ENCODE measurements at places on chromosomes 12 and 14. TPM values are rescaled to one million over a fixed set of nuclear protein-coding genes. Genes with fewer than 3 reads are reported as not detected.
A peak's percentile ranks its signal among the peaks of the same experiment; 100 is the strongest.

GRCh38 chr14:59428581-59429012 lies 36.6 kb downstream of the GPR135 start:
- no peaks in the 10 kb centered on the region for H3K4me1 ChIP-seq
- no peak for DNase-seq
- no peak overlapping the region for H3K27ac ChIP-seq
- peaks cover 5% of the 10 kb centered on the region for H3K27me3 ChIP-seq
- H3K4me3 ChIP-seq: no peak overlapping the region

The NRL gene
- total RNA-seq: 1.7 TPM

The MMAB gene
- total RNA-seq: 43.8 TPM

- H3K27me3 ChIP-seq: no peaks in the 10 kb centered on the region
- H3K4me3 ChIP-seq: no peak overlapping the region
- H3K36me3 ChIP-seq: no peaks in the 10 kb centered on the region
- H3K27ac ChIP-seq: no peak overlapping the region
Observed at GRCh38 chr14:68401855-68402254, 391.0 kb downstream of the ZFP36L1 start.

The SLC17A8 gene
- not detected for total RNA-seq

DNA sequence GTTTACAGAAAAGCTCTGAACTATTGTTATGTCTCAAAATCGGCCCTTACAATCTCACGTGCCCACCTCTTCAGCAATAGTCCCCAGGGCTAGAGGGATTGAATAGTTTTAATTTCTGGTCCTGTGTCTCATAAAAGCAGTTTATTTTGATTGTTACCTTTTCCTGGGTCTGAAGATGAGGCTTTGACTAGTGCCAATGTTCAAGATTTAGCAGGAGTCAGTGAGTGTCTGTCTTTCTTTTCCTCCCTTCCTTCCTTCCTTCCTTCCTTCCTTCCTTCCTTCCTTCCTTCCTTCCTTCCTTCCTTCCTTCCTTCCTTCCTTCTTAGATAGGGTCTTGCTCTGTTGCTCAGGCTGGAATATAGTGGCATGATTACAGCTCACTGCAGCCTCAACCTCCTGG lies 24.7 kb upstream of the SOCS2 start:
- no peak overlapping the region for H3K4me3 ChIP-seq
- no peak for DNase-seq
- no peak overlapping the region for H3K27ac ChIP-seq
- H3K36me3 ChIP-seq: peaks cover 6% of the 10 kb centered on the region
- no peaks in the 10 kb centered on the region for H3K4me1 ChIP-seq
- no peaks in the 10 kb centered on the region for H3K27me3 ChIP-seq

- no peak overlapping the region for H3K4me3 ChIP-seq
- no peaks in the 10 kb centered on the region for H3K36me3 ChIP-seq
Observed at GRCh38 chr12:113649256-113649830, 177.7 kb upstream of the LHX5 start.

The SLC2A14 gene
- total RNA-seq: 9.8 TPM

The OGFOD2 gene
- 26.8 TPM for total RNA-seq

DNA sequence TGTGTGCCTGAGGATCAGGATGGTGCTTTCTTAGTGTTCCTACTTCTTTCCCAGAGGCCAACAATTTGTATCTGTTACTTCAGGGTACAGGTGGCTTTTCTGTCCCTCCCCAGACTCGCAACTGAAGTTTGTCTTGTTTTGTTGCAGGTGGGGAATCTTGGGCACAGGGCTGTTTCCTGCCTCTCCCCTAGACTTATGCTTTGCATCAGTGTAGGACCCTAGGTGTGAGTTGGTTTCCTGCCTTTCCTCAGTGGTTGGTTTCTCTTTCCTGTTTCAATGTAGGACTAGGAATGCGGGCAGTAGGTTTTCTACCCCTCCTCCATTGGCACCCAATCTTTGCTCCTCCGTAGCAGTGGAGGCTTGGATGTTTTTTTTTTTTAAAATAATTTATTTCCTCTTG lies 87.0 kb downstream of the TRMT5 start:
- DNase-seq: no peak
- peaks cover 1% of the 10 kb centered on the region for H3K36me3 ChIP-seq

The CCND2 gene
- total RNA-seq: 497 TPM

DNA sequence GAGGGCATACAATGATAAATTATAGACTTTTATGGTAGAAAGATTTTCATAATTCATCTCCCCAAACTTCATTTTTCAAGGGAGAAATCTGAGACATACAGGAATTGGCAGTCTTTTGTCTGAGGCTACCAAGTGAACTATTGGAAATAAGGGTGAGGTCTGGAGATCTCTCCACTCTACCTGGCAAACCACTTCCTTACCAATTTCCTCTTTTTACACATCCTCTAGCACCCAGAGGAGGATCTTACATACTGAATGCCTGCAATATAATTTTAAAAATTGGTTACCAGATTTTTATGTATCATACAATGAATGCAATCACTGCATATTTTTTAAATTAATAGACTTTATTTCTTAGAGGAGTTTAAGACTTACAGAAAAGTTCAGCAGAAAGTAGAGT lies 6.6 kb downstream of the PDE6H start:
- H3K27ac ChIP-seq: no peak overlapping the region
- DNase-seq: no peak

The KLRC1 gene
- not detected for total RNA-seq

DNA sequence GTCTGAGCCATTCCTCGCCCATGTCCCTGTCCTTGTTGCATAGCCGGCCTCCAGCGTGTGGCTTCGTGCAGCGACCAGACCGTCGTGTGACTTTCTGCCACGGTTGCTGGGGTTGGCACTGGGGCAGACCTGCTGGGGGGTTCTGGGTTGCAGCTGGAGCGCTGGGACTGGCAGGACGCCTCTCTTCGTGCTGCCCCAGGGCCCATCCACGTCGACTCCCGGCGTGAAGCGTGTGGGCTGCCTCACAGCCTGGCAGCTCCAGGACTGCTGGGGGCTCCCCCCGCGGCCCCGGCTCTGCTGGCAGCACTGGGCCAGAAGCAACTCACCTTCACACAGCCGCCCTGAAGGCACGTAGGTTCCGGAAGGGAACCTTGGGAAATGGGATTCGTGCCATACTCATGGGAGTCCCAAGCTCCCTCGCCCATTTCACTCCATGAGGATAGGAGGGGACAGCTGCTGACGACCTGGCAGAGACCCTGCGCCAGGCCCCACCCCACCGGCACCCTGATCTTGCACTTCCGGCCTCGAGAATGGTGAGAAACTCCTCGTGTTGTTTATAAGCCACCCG lies 51.9 kb downstream of the GALNT9 start:
- peaks cover 2% of the 10 kb centered on the region for H3K4me1 ChIP-seq
- H3K4me3 ChIP-seq: no peak overlapping the region
- peaks cover 10% of the 10 kb centered on the region for H3K27me3 ChIP-seq
- no peak for DNase-seq

DNA sequence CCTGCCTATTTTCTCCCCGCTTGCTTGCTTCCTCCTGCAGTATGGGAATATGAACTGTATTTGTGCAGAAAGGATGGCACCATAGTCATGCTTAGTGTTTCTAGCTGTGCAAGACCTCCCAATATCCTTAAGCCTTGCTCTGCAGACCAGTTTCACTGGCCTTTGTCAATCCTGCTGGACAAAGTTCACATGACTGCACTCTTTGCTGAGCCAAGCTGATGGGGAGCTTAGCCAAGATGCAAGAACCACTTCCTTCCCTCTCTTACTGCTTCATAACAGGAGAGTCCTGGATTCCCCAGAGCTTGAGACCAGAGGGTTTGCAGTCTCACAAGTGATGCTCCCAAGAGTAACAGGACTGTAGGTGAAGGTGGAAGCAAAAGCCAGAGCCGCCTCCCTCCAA lies 3.8 kb downstream of the ASIC1 start:
- peaks cover 19% of the 10 kb centered on the region for H3K27me3 ChIP-seq
- DNase-seq: no peak
- no peaks in the 10 kb centered on the region for H3K36me3 ChIP-seq

DNA sequence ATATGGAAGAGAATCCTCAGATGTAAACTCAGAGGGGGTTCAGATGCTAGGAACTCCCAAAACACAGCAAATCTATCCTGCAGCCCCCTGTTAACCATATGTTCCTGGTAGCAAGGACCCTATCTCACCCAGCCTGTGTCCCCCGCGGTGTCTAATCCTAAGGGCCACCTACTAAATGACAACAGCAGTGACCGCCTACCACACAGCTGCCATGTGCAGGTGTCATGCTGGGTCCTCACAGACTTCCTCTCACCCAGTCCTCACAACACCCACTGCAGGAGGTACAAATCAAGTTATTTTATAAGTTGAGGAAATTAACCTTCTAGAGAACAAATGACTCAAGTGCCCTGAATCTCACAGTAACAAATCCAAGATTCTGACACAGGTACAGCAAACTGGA lies 73.9 kb downstream of the ITPK1 start:
- no peak for DNase-seq
- H3K4me3 ChIP-seq: no peak overlapping the region
- H3K36me3 ChIP-seq: no peaks in the 10 kb centered on the region

DNA sequence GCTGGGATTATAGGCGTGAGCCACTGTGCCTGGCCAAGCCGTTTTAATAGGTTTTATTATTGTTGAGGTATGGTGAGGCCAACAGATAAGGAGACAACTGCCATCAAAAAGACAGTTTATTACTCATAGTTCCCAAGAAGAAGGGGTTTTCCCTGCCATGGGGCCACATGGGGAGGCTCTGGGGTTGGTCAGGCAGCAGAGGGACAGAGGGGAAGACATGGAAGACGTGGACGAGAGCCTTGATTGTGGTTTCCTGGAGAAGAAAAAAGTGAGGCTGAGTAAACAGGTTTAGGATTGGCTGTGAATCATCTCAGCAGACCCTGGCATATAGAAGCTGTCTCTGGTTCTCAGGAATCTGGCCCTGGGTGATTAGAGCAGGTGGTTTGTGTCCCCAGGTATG lies 69.9 kb downstream of the FOXN4 start:
- H3K27ac ChIP-seq: no peak overlapping the region
- no peak overlapping the region for H3K4me3 ChIP-seq
- no peak for DNase-seq
- no peaks in the 10 kb centered on the region for H3K27me3 ChIP-seq
- peaks cover 11% of the 10 kb centered on the region for H3K36me3 ChIP-seq
- H3K4me1 ChIP-seq: no peaks in the 10 kb centered on the region

The PAPLN gene
- 1.0 TPM for total RNA-seq

DNA sequence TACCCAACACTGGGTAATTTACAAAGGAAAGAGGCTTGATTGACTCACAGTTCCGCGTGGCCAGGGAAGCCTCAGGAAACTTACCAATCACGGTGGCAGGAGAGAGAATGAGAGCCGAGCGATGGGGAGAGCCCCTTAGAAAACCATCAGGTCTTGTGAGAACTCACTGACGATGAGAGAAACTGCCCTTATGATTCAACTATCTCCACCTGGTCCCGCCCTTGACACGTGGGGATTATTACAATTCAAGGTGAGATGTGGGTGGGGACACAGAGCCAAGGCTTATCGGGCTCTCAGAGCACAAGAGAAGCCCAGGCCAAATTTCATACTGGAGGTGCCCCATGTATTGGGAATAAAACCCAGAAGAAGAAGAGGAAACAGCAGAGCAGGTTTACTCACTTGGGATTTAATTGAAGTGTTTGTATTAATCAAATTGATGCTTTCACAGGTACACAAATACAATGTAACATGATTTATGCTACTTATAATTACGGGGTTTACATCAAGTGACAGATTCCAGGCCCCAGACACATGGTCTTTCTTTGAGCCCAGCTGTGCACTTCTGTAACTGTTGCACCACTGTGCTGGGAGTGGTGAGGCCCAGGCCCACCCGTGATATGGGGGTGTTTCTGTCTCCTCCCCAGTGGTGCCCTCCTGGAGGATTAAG lies 8.2 kb upstream of the CCDC85C start:
- H3K27me3 ChIP-seq: peaks cover 15% of the 10 kb centered on the region
- DNase-seq: peak; percentile 29
- H3K4me3 ChIP-seq: no peak overlapping the region
- no peaks in the 10 kb centered on the region for H3K36me3 ChIP-seq
- no peak overlapping the region for H3K27ac ChIP-seq
- peaks cover 4% of the 10 kb centered on the region for H3K4me1 ChIP-seq

- H3K4me1 ChIP-seq: no peaks in the 10 kb centered on the region
- H3K36me3 ChIP-seq: no peaks in the 10 kb centered on the region
- H3K27ac ChIP-seq: no peak overlapping the region
- no peak for DNase-seq
- no peaks in the 10 kb centered on the region for H3K27me3 ChIP-seq
Observed at GRCh38 chr14:97166497-97166896, 369.3 kb downstream of the VRK1 start.

The OR6C68 gene
- not detected for total RNA-seq

- H3K27me3 ChIP-seq: peaks cover 8% of the 10 kb centered on the region
- DNase-seq: peak; percentile 51
- peak within 1 kb of the TSS; percentile 83 for H3K4me3 ChIP-seq
- no peaks in the 10 kb centered on the region for H3K36me3 ChIP-seq
- H3K27ac ChIP-seq: no peak within 1 kb of the TSS
- peaks cover 20% of the 10 kb centered on the region for H3K4me1 ChIP-seq
Observed at GRCh38 chr12:51270067-51270950, at the start of gene SMAGP. Gene SMAGP, minus strand, starts transcription at chr12:51270415. Its CDS starts 1,137 bp downstream, at chr12:51269278.

DNA sequence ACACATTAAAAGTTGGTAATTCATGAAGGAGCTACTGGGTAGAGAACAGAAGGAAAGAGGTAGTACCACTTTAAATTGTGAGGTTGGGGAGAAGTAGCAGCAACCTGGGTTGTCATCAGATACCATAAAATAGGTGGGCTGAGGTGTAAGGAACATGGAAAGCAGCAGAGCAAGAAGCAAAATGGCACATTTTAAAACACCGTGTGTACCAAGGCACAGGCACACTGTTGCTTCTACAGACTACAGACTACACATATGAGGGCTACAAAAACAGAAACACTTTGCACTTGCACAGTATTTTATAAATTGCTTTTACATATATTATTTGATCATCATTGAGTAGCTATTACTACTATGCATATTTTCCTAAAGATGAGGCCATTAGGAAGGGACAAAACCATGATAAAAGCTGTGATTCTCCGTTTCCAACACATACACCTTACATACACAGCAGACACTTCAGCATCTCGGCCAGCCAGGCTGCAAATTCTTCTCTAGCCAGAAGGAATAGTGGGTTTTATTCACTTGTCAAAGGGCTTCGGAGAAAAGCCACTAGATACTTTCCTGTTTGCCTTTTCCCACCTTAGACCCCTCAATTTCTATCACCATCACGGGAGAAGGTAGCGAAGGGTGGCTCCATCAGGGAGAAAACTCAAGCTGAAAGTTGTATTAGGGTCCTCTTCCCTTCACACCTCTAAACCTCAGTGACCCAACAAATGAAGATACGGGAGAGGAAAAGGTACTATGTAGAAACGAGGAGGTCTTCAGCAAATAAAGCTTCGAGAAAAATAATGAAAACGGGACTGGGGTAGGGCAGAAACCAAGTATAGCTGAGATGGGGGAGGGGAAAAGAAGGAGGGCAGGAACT lies 1.6 kb downstream of the PYM1 start:
- H3K4me1 ChIP-seq: peaks cover 52% of the 10 kb centered on the region
- no peaks in the 10 kb centered on the region for H3K27me3 ChIP-seq
- H3K4me3 ChIP-seq: peak overlapping the region; percentile 99
- no peak for DNase-seq
- peaks cover 27% of the 10 kb centered on the region for H3K36me3 ChIP-seq
- peak overlapping the region; percentile 100 for H3K27ac ChIP-seq

- H3K27ac ChIP-seq: peak overlapping the region; percentile 54
- peaks cover 32% of the 10 kb centered on the region for H3K36me3 ChIP-seq
- no peaks in the 10 kb centered on the region for H3K27me3 ChIP-seq
- H3K4me3 ChIP-seq: no peak overlapping the region
- DNase-seq: peak; percentile 5
Observed at GRCh38 chr14:92676403-92677086, 71.9 kb downstream of the LGMN start.

GRCh38 chr12:53729644-53730043 lies 2.4 kb upstream of the CALCOCO1 start:
- H3K4me1 ChIP-seq: peaks cover 24% of the 10 kb centered on the region
- no peak overlapping the region for H3K27ac ChIP-seq
- H3K27me3 ChIP-seq: no peaks in the 10 kb centered on the region
- H3K4me3 ChIP-seq: no peak overlapping the region

The KLRC3 gene
- total RNA-seq: not detected

- no peaks in the 10 kb centered on the region for H3K27me3 ChIP-seq
- peak overlapping the region; percentile 41 for H3K4me3 ChIP-seq
- H3K36me3 ChIP-seq: no peaks in the 10 kb centered on the region
Observed at GRCh38 chr12:7989827-7990491, 42.6 kb upstream of the FOXJ2 start.

The GLT8D2 gene
- not detected for total RNA-seq

Data from activated naive CD4-positive, alpha-beta T cell treated with anti-CD3 and anti-CD28 coated beads for 36 hours (primary cell).